Thyroid gland (tissue), 4 donors: ENCODE measurements at places on chromosomes 16 and 17. TPM values are rescaled to one million over a fixed set of nuclear protein-coding genes. Genes with fewer than 3 reads are reported as not detected.

GRCh38 chr17:81252326-81252986, 13.3 kb downstream of the NDUFAF8 start:
- H3K27me3 ChIP-seq = no peaks in the 10 kb centered on the region
- H3K4me1 ChIP-seq = peaks cover 31% of the 10 kb centered on the region
- no peak overlapping the region for H3K27ac ChIP-seq
- H3K4me3 ChIP-seq = no peak overlapping the region
- DNase-seq = no peak

- H3K36me3 ChIP-seq = no peaks in the 10 kb centered on the region
- no peak overlapping the region for H3K4me3 ChIP-seq
- H3K27me3 ChIP-seq = no peaks in the 10 kb centered on the region
- DNase-seq = no peak
- peaks cover 8% of the 10 kb centered on the region for H3K4me1 ChIP-seq
- H3K27ac ChIP-seq = no peak overlapping the region
These were observed 12.7 kb upstream of the TMEM98 start for GRCh38 chr17:32915245-32915644.

GRCh38 chr17:977166-977565, 2.4 kb downstream of the NXN start:
- no peak for DNase-seq
- H3K27me3 ChIP-seq = no peaks in the 10 kb centered on the region
- H3K27ac ChIP-seq = no peak overlapping the region
- peaks cover 22% of the 10 kb centered on the region for H3K4me1 ChIP-seq
- no peaks in the 10 kb centered on the region for H3K36me3 ChIP-seq
- H3K4me3 ChIP-seq = no peak overlapping the region

DNA sequence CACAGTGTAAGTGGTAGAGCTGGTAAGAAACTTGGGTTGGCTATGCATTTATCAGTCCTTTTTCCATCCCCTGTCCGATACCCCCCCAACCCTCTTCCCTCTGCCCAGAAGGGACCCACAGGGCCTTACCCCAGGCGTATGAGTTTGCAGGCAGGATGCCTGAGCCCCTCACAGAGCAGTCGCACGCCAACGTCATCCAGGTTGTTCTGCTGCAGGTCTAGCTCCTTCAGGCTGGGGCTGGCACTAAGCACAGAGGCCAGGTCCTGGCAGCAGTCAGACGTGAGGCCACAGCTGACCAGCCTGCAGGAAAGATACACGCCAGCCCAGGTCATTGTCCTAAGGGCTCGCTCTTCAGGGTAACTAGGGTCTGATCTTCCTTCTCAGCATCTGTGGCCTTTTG, 45.0 kb downstream of the NLRP1 start:
- no peaks in the 10 kb centered on the region for H3K4me1 ChIP-seq
- no peak for DNase-seq
- H3K27me3 ChIP-seq = no peaks in the 10 kb centered on the region
- H3K4me3 ChIP-seq = no peak overlapping the region

GRCh38 chr17:7213895-7214299, 5.7 kb downstream of the DLG4 start:
- DNase-seq = peak; percentile 69
- H3K4me3 ChIP-seq = no peak overlapping the region
- peaks cover 25% of the 10 kb centered on the region for H3K4me1 ChIP-seq
- H3K27ac ChIP-seq = no peak overlapping the region

GAS7 gene
- 30.3 TPM for total RNA-seq

HS3ST4 gene
- 0.11 TPM for total RNA-seq

KRTAP4-4 gene
- not detected for total RNA-seq

SRL gene
- total RNA-seq = 0.88 TPM
